AG09309 (cell line): ENCODE measurements at places on chromosomes 1 and 21.

GRCh38 chr1:11735531-11735853 is 444 bp upstream of the AGTRAP start:
- DNase-seq, result no peak

- no peak for DNase-seq
Observed at GRCh38 chr1:81920886-81921285, 120.2 kb downstream of the ADGRL2 start.

DNA sequence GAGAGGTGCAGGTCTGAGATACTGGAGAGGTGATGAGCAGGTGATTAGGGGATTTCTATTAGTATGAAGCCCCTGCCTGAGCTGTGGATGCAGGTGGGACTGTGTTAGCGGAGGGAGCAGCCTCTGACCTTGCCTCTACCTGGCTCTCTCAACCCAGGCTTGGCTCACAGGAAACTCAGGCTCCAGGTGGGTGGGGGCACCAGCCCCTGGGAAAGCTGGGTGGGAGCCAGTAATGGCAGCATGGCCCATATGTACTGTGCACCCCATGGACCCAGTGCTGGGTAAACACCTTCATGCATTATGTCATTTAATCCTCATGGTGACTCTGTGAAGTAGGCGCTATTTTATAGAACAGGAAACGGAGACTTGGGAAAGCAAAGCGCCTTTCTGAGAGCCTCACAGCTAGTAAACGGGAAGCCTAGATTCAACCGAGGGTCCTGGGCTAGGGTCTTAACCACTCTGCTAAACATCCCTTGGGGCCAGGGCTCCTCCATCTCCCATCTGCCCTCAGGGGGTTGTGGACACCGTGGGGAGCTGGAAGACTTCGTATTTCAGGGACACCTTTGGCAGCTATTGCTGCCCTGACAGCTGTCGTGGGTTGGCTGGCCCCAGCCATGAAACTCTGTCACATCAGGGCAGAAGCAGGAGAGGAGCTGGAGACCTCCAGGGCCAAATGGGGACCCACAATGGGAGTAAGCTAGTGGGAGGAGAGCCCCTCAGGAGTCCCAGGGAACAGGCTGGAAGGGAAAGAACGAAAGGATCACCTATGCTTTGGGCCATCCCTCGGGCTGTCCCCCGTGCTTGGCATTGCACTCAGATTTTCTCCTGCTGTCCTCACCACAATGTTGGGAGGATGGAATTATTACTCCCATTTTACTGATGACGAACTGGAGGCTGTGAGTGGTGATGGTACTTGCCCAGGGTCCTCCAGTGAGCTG is 59.6 kb upstream of the CSF3R start:
- DNase-seq, result no peak

- no peak for DNase-seq
Observed at GRCh38 chr1:50422675-50422945, 633 bp downstream of the DMRTA2 start.

DNA sequence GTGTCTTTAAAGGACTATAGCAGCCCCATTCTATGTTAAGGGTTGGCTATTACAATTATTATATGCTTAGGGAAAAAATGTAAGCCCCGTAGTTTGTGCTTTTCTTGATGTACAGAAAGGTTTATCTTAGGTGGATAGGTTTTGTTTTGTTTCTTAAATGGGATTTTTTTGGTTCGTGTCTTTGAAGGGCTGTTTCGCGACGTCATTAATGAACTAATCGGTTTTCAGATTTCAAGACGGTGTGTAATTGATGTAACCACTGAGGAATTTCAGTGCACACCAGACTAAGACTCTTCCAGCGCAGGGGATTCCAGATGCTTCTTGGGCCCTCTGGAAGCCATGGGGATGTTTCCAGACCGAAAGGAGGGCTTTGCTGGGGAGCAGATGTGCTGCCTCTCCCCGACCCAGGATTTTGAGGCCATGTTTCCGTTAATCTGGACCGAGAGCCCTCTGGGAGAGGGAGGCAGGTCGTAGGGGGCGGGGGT is 4.8 kb upstream of the SIM2 start:
- DNase-seq, result no peak
